ENCODE measurements at places on chromosomes 4 and X. TPM values are rescaled to one million over a fixed set of nuclear protein-coding genes. Genes with fewer than 3 reads are reported as not detected.

MAGEA11 gene
- not detected for total RNA-seq

DNA sequence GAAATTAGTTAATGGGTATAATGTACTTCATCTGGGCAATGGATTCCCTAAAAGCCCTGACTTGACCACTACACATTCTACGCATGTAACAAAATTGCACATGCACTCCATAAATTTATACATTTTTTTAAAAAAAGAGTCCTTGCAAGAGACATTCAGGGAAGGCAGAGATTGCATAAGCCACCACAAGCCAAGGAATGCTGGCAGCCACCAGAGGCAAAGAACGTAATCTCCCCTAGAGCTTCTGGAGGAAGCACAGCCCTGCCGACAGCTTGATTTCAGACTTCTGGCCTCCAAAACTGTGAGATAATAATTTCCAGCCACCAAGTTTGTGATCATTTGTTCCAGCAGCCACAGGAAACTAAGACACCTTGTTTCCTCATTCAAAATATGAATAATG, 185.6 kb upstream of the GALNT7 start:
- no peak for DNase-seq

- no peak for DNase-seq
These were observed at the start of gene GPR101 for GRCh38 chrX:137033774-137034507. Gene GPR101 (minus strand): TSS chrX:137033995. CDS start chrX:137031674, 2,321 bp downstream.

- no peak for DNase-seq
These were observed 69.3 kb downstream of the AMMECR1 start for GRCh38 chrX:110248578-110248977.

DNA sequence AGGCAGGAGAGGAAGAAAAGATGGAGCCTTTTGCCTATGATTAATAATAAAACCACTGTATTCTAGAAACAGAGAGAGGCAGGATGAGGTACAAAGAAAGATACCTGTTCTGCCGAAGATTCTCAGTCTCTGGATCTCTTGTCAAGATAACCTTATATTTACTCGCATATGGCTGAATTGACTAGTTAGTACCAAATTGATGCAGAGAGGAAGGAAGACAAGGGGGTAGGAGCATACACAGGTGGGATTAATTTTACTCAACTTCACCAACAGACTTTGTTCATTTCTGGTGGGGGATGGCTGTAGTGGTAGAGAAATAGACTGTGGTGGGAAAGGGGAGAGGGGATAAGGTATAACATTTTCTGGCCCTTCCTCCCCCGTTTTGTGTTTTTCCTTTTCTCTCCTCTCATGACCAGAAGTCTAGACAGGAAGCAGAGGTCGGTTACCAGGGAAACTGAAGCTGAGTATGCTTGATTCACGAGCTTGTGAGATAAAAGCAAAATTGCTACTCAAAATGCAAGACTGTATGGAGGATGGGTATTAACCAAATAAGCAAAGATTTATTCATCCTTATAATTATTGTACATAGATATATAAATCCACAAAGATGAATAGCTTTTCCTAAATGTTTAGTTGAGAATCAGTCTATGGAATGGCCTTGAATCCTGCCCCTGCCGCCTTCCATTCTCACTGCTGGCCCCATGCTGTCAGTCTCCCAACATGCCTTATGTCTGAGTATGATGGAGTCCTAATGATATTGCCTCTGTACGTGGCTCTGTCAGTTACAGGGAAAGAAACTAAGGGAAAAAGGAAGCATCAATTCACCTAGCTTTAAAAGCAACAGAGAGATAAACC, 17.8 kb upstream of the PAGE2B start:
- no peak for DNase-seq

STATH gene
- not detected for total RNA-seq

- no peak for DNase-seq
These were observed 363.3 kb upstream of the F9 start for GRCh38 chrX:139167282-139167681.

DNA sequence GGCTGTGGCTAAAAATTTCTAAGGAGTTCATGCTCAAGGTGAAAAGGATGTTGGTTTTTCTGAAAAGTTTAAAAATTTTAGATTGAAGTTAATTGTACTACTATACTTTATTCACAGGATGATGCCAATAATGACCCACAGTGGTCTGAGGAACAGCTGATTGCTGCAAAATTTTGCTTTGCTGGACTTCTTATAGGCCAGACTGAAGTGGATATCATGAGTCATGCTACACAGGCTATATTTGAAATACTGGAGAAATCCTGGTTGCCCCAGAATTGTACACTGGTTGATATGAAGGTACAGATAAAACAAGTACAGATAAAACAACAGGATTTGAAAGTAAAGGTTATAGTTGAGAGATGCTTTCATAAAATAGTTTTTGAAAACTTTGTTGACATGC, 12.2 kb downstream of the PAICS start:
- DNase-seq, result no peak

TKTL1 gene
- 7.1 TPM for total RNA-seq

NPNT gene
- not detected for total RNA-seq

SFRP2 gene
- total RNA-seq, result 4.1 TPM

DNA sequence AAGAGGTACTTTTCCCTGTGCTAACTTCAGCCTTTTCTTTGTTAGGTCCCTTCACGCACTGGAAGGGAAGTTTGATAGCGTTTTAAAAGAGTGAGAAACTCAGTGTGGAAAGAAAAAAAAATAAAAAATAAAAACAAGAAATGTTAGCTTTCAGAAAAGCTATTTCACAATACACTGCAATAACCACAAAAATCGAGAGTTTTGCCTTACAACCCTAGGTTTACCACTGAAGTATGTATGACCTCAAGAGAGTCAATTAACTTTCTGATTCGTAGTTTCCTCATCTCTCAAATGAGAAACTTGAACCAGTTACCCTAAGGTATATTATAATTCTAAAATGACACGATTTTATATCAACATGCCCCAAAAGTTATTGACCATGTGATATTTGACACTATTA, 93.9 kb upstream of the JADE1 start:
- DNase-seq, result no peak

ZNF630 gene
- 1.7 TPM for total RNA-seq

GRCh38 chrX:129679901-129680300, 25.1 kb upstream of the APLN start:
- DNase-seq, result no peak

GASK1B gene
- 63.8 TPM for total RNA-seq

GRCh38 chrX:152520653-152521052, 69.5 kb upstream of the GABRA3 start:
- no peak for DNase-seq

DNA sequence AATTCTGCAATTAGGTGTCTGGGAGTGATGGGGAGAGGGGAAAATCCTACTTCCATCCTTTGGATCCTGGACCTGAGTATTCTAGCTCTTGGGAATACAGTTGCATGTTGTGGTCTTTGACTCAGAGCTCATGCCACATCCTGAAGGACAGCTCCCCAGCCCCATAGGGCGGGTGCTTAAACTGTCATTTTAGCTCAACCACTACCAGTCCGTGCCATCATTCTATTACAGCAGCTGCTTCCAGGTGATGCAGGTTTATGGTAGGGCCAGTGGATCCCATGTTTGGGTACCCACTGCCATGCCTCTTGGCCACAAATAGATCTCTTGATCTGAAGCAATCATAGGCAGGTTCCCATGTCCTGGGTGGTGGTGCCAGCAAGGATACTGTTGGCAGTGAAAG, 34.7 kb downstream of the CCKAR start:
- no peak for DNase-seq

GRCh38 chrX:11382930-11383329, 89.7 kb downstream of the AMELX start:
- no peak for DNase-seq

DNA sequence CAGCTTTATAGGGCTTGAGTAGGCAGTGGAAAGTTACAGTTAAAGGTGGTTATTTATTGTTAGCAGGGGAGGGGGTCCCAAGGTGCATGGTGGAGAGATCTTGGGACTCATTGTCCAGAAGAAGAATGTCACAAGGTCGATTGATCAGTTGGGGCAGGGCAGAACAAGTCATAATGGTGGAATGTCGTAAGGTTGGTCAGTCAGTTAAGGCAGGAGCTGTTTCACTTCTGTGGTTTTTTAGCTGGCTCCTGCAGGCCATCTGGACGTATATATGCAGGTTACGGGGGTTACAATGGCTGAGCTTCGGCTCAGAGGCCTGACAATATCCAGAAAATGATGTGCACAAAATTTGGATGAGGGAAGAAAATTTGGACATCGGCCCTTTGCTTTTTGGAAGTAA, 7.1 kb downstream of the OFD1 start:
- DNase-seq, result no peak

GRCh38 chr4:161929956-161930355, 233.8 kb downstream of the FSTL5 start:
- no peak for DNase-seq

- peak; percentile 31 for DNase-seq
These were observed 2183.9 kb upstream of the TENM3 start for GRCh38 chr4:180059216-180059881.

GRCh38 chr4:143564472-143564871, 51.0 kb downstream of the SMARCA5 start:
- no peak for DNase-seq

DNA sequence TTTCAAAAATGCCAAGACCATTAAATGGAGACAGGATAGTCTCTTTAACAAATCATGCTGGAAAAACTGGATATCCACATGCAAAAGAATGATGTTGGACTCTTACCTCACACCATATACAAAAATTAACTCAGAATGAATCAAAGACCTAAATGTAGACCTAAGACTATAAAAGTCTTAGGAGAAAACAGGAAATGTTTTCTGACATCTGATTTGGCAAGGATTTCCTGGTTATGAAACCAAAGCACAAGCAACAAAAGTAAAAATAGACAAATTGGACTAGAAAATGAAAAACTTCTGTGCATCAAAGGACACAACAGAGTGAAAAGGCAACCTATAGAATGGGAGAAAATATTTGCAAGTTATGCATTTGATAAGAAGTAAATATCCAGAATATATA, 37.6 kb downstream of the ARFIP1 start:
- no peak for DNase-seq

DNA sequence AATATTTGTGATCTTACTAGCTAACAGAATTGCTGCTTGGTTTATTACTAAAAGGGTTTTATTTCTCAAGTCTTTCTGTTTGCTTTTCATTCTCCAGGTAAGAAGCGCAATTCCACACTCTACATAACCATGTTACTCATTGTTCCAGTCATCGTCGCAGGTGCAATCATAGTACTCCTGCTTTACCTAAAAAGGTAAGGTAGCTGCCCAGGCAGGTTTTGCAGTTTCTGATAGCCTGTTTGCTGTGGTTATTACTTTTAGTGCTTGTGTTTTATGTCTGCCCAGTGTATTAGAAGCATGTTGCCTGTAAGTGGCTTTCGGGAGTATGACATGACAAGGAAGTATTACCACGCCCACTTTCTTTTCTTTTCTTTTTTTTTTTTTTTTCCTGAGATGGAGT, 46.4 kb downstream of the IL13RA1 start:
- DNase-seq, result no peak

DNA sequence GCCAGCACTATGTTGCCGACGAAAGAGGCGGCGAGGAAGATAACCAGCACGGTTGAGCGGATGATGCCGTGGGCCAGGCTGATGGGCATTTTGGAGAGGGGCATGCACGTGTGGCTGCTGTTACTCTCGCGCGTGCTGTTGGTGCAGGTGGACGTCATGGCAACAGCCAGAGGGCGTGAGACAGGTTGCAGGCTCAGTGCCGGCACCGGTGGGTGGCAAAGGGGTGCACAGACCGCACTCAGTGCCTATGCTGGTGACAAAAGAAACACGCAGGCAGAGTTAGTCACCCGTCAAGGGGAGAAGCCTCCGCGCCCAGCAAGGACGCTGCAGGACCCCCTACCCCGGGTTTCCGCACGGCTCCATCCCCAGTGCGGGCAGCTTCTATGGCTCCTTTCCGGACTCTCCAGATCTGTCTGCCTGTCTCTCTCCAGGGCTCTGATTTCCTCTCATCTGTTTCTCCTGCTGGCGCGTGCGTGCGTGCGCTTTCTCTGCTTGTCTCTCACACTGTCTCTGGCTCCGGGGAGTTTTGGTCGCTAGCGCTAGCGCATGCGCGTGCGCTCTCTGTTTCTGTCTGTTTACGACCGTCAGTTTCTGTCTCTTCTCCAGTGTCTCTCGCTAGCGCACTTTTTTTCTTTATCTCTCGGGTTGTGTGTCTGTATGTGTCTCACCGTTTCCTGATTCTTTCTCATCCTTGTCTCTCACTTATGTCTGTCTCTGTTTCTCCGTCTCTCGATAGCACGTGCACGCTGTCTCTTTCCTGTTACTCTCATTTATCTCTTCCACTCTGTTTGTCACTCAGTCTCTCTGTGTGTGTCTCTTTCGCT, 2.1 kb downstream of the GPR101 start:
- peak; percentile 18 for DNase-seq

AR gene
- 20.2 TPM for total RNA-seq

DNA sequence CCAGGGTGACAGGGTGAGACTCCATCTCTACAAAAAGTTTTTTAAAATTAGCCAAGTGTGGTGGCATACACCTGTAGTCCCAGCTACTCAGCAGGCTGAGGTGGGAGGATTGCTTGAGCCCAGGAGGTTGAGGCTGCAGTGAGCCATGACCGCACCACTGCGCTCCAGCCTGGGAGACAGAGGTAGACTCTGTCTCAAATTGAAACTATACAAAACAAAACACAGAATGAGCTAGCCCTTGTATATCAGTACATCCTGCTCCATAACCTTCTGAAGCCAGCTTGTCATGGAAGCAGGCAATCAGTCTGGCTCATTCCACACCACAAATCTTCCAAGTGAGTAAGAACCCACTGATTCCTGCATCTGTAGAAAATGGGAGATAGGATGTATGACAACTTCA, 49.0 kb downstream of the CD99L2 start:
- no peak for DNase-seq

HAND2 gene
- 1.5 TPM for total RNA-seq

- DNase-seq, result no peak
These were observed 144.4 kb upstream of the GALNT7 start for GRCh38 chr4:173024203-173024602.

SULT1E1 gene
- not detected for total RNA-seq

Measured in endothelial cell (in vitro differentiated cells).